ENCODE measurements at places on chromosomes 4 and X.

GRCh38 chr4:85368932-85369331 is 106.0 kb upstream of the ARHGAP24 start:
- no peak for DNase-seq

- DNase-seq, result no peak
Observed at GRCh38 chrX:147848543-147849443, 62.9 kb upstream of the FMR1 start.

GRCh38 chrX:56812515-56813105 is 83.6 kb downstream of the NBDY start:
- no peak for DNase-seq

- DNase-seq, result no peak
Observed at GRCh38 chr4:119040694-119041185, 94.9 kb upstream of the MYOZ2 start.

- DNase-seq, result no peak
Observed at GRCh38 chr4:113187358-113187757, 137.9 kb downstream of the ANK2 start.

DNA sequence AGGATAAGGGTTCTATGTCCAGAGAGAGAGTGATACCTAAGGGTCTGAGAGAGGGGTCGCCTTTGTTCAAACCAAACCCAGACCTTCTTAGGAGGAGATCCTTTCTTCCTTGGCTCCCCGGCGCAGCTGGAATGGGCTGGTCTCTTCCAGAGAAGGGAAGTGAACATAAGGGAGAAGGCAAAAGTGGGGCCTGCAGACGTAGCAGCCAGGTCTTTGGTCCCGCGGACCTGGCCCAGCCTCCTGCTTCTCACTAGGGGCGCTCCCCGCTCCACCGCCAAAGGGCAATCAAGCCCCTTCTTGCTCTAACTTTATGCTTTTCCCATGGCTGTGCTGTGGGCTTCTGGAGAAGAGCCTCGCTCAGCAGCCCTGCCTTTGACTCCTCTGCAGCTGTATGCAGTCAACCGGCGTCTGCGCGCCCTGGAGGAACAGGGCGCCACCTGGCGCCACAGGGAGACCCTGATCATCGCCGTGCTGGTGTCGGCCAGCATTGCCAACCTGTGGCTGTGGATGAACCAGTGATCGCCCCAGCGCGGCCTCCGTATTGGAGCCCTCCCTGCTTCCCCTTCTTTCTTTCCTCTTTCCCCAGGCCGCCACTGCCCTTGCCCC is 6.5 kb downstream of the FATE1 start:
- no peak for DNase-seq

DNA sequence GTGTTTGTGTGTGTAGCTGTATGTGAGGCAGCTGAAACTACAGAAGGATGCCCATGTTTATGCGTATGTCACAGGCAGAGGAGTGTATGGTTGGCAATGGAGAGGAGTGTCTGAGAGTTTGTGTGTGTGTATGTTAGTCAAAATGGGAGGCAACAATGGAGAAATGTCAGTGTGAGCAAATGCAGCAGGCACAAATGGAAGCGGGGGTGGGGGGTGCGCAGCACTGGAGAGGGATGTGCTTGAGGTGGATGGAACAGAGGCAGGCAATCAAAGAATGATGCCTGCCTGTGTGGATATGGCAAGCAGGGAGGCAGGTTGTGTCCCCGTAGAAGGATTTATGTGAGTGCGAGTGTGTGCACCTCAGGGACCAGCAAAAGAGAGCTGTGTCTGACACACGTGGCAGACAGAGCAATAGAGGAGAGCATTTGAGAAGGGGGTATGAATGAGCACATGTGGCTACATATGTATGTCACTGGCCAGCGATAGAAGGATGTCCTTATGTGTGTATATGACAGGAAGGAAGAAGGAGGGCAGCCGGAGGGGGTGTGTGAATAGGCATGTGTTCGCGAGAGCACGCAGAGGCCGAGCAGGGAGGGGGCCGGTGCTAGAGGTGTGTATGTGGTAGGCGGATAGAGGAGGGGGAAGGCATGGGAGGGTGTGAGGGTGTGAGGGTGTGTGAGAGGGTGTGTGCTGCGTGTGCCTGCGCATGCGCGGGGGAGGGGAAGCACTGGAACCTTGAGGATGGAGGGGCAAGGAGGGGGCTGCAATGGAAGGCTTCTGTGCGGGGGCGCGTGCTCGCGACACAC is 1.1 kb downstream of the PJA1 start:
- peak; percentile 34 for DNase-seq

DNA sequence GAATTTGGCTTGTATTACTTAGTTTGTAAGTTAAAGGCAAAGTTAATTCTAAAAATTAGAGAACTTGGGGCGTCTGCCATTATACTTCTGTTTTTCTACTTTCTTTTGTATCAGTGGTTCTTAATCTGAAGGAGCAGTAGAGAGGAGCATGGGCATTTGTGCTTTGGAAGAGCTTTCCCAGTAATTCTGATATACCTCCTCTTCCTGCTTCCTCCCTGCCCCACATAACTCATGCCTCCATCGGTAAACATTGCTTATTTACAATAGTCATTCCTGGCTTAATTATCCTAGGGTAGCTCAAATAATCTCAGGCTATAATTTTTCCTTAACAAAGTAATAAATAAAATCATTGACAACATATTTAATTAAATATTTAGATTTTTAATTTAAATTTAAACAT is 37.1 kb upstream of the SPARCL1 start:
- DNase-seq, result no peak

Data from stimulated activated CD4-positive, alpha-beta T cell treated with anti-CD3 and anti-CD28 coated beads, Interleukin-1b, Interleukin-23, amount 100 ng/mL, for 4 hours (primary cell).